A673 (cell line): ENCODE measurements at places on chromosomes 3 and 15. TPM values are rescaled to one million over a fixed set of nuclear protein-coding genes. Genes with fewer than 3 reads are reported as not detected.

Gene ANKRD34C
- total RNA-seq = not detected in 2 replicates

Gene C3orf49
- total RNA-seq = not detected in 2 replicates

Gene SLC12A8
- 3.6 and 7.1 TPM in 2 replicates for total RNA-seq

Gene ZNF35
- total RNA-seq = 11.3 and 13.0 TPM in 2 replicates

Gene PLA1A
- total RNA-seq = not detected in 2 replicates

- no peaks in the 10 kb centered on the region for H3K4me1 ChIP-seq
- H3K27me3 ChIP-seq = no peaks in the 10 kb centered on the region
- no peak for DNase-seq
- H3K36me3 ChIP-seq = no peaks in the 10 kb centered on the region
- no peak overlapping the region for H3K4me3 ChIP-seq
- no peak overlapping the region for H3K27ac ChIP-seq
These were observed 11.4 kb downstream of the CCK start for GRCh38 chr3:42254566-42254965.

- H3K36me3 ChIP-seq = no peaks in the 10 kb centered on the region
- peak overlapping the region; percentile 9 for H3K4me3 ChIP-seq
- H3K4me1 ChIP-seq = peaks cover 3% of the 10 kb centered on the region
These were observed 44.0 kb downstream of the EIF4E3 start for GRCh38 chr3:71681224-71681668.

DNA sequence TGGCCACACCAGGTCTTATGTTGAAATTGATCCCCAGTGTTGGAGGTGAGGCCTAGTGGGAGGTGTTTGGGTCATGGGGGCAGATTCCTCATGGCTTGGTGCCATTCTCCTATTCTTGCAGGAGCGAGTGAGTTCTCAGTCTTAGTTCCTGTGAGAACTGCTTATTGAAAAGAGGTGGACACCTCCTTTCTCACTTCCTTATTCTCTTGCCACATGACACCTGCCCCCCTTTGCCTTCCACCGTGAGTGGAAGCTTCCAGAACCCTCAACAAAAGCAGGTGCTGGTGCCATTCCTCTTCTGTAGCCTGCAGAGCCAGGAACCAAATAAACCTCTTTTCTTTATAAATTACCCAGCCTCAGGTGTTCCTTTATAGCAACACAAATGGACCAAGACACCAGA lies 318.1 kb upstream of the MCTP2 start:
- H3K27ac ChIP-seq = no peak overlapping the region
- H3K36me3 ChIP-seq = no peaks in the 10 kb centered on the region
- no peaks in the 10 kb centered on the region for H3K27me3 ChIP-seq

- H3K4me3 ChIP-seq = no peak overlapping the region
- DNase-seq = no peak
- H3K4me1 ChIP-seq = no peaks in the 10 kb centered on the region
- no peak overlapping the region for H3K27ac ChIP-seq
- H3K36me3 ChIP-seq = peaks cover 28% of the 10 kb centered on the region
These were observed 84.3 kb downstream of the HERC1 start for GRCh38 chr15:63749330-63749942.

GRCh38 chr3:116770815-116771450 lies 61.4 kb downstream of the TUSC7 start:
- H3K27me3 ChIP-seq = no peaks in the 10 kb centered on the region
- no peaks in the 10 kb centered on the region for H3K36me3 ChIP-seq
- H3K4me1 ChIP-seq = no peaks in the 10 kb centered on the region
- H3K27ac ChIP-seq = no peak overlapping the region
- H3K4me3 ChIP-seq = no peak overlapping the region

DNA sequence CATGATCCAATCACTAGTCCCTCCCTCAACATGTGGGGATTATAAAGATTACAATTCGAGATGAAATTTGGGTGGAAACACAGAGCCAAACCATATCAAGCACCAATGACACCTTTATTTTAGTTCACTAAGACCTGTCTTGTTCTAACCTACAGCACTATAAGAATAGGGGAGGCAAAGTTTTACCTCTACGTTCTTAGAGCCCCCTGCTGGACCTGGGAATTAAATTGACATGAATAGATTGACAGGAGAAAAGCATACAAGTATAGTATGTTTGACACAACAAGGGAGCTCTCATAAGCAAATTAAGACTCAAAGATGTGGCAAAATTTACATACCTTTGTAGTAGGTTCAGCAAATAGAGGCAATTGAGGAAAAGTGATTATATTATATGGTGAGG lies 974.4 kb upstream of the ALCAM start:
- DNase-seq = peak; percentile 21
- H3K27ac ChIP-seq = no peak overlapping the region
- no peak overlapping the region for H3K4me3 ChIP-seq
- H3K27me3 ChIP-seq = no peaks in the 10 kb centered on the region
- no peaks in the 10 kb centered on the region for H3K4me1 ChIP-seq

GRCh38 chr15:62324382-62324781 lies 159.3 kb upstream of the C2CD4B start:
- H3K27ac ChIP-seq = no peak overlapping the region
- H3K4me1 ChIP-seq = no peaks in the 10 kb centered on the region
- no peak for DNase-seq
- no peaks in the 10 kb centered on the region for H3K27me3 ChIP-seq
- H3K36me3 ChIP-seq = no peaks in the 10 kb centered on the region
- no peak overlapping the region for H3K4me3 ChIP-seq

DNA sequence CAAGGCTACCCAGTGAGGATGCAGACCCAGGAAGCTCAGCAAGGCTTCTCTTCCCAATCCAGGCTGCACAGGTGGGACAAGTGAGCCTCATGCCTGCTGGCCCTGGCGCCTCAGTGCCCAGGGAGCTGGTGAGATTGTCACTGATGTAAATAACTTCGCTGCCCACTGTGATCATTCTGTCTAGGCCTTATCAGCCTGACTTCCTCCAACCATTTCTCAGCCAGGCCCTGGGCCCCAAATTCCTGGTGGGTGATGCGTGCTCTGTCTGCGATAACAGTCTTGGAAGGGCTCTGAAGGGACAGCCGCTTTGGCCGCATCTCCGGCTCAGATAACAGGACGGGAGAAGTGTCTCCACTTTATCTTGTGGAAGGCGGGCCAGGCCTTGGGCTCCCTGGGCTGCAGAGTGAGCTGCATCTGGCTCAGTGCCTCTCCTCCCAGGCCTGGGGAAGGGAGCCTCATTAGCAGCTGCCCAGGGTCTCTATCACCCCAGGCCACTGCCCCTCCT lies 2.2 kb upstream of the FBLN2 start:
- no peak overlapping the region for H3K27ac ChIP-seq
- no peak for DNase-seq
- H3K36me3 ChIP-seq = no peaks in the 10 kb centered on the region
- H3K27me3 ChIP-seq = no peaks in the 10 kb centered on the region

- no peak overlapping the region for H3K4me3 ChIP-seq
- peaks cover 36% of the 10 kb centered on the region for H3K27me3 ChIP-seq
- DNase-seq = no peak
- H3K27ac ChIP-seq = no peak overlapping the region
- H3K36me3 ChIP-seq = no peaks in the 10 kb centered on the region
These were observed 735.4 kb upstream of the GRM7 start for GRCh38 chr3:6125520-6125919.

DNA sequence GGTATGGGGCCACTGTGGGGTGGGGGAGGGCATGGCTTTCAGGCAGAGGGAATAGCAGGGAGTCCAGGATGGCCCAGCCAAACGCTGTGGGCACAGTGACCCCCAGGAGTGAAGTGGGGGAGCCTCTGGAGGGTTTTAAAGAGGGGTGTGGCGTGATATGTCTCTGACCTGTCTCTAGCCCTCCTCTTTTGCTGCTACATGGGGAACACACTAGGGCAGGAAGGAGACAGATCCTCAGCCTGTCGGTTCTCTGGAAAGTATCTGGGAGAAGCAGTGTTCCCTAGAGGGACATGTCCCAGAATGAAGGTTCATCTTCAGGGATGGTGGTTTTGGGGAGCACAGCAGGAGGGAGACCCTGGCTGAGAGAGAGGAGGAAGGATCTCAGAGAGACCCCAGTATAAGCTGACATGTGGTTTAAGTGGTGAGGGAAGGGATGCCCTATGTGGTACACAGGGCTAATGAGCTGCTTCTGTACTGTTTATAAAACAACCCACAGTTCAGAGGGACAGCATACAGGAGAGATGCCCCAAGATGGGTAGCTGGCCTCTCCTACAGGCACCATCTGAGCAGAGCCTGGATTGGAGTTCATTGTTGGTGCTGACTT lies 37.7 kb downstream of the TRIM71 start:
- no peaks in the 10 kb centered on the region for H3K4me1 ChIP-seq
- no peak for DNase-seq
- H3K36me3 ChIP-seq = no peaks in the 10 kb centered on the region
